ENCODE measurements at places on chromosomes 4 and X. TPM values are rescaled to one million over a fixed set of nuclear protein-coding genes. Genes with fewer than 3 reads are reported as not detected.

DNA sequence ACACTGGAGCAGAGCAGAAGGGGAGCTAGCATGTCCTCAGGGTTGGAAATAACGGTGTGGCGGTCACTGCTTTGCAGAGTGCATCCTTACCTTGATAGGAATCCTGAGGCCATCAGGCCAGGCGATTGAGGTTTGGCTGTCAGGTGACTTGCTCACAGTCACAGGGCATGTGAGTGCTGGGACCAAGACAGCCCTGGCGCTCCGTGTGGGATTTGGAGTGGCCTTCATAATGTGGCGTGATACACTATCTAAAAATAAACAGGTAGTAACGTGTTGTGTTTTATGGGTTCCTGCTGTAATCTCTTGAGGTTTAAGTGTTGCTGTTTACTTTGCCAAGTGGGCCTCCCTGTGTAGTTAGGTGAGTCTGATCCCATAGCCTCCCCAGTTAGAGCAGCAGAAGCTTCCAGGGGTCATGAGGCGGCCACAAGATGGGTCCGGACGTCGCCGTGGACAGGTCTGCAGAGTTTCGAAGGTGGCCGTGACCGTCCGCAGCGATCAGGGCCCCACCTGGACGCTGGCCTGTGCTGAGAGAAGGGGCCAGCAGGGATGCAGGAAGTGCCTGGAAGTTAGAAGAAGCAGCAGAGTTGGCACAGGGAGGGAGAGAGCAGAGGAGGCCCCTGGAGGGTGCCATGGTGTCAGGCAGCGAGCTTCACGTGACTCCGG, 27.7 kb downstream of the RGS12 start:
- H3K4me1 ChIP-seq, result no peaks in the 10 kb centered on the region
- no peaks in the 10 kb centered on the region for H3K27me3 ChIP-seq
- H3K36me3 ChIP-seq, result no peaks in the 10 kb centered on the region

- no peaks in the 10 kb centered on the region for H3K36me3 ChIP-seq
- H3K4me3 ChIP-seq, result no peak overlapping the region
- DNase-seq, result no peak
- no peaks in the 10 kb centered on the region for H3K27me3 ChIP-seq
- no peak overlapping the region for H3K27ac ChIP-seq
- H3K4me1 ChIP-seq, result no peaks in the 10 kb centered on the region
Observed at GRCh38 chrX:34877436-34877835, 65.2 kb upstream of the FAM47B start.

GRCh38 chr4:162075726-162076125, 88.1 kb downstream of the FSTL5 start:
- H3K27ac ChIP-seq, result no peak overlapping the region
- H3K4me1 ChIP-seq, result no peaks in the 10 kb centered on the region
- H3K36me3 ChIP-seq, result no peaks in the 10 kb centered on the region

DNA sequence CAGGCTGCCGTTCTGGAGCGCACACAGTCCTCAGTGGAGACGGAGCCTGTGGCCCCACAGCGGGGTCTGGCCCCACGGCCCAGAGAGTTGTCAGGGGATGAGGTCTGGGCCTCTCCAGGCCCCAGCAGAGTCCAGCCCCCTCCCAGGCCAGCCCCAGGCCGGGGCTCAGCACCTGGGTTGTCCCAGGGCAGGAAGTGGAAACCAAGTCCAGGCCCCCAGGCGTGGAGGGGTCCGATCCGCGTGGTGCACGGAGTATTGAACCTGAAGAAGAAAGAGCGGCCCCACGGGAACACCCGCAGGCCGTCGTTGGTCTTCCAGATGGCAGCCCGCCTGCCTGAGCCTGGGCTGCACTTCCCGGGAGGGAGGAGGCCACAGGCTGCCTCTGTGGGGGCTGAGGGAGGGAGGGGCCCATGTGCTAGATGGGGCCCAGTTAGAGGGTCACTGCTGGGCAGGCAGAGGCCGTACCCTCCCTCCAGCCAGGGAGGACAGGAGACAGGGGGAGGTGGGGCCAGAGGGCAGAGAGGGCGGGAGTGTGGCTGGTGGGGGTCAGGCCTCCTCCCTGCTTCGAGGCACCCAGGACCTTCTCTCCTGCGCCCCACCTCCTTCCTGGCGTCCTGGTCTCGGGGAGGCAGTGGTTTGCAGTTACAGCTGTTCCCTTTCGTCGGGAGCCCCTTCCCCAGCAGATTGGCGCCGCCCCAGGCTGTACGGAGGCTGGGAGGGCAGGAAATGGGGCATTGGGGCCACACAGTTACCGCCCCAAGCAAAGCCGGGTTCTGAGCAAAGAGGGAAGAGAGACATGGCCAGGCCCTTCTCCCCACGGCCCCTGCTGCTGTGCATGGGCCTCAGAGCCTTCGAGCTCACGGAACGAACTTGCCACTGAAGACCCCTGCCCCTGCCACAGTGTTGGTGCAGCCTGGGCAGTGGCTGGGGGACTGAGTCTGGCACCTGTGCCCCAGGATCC, 8.1 kb downstream of the HGFAC start:
- no peak overlapping the region for H3K27ac ChIP-seq
- no peaks in the 10 kb centered on the region for H3K36me3 ChIP-seq
- no peak overlapping the region for H3K4me3 ChIP-seq
- no peak for DNase-seq

DNA sequence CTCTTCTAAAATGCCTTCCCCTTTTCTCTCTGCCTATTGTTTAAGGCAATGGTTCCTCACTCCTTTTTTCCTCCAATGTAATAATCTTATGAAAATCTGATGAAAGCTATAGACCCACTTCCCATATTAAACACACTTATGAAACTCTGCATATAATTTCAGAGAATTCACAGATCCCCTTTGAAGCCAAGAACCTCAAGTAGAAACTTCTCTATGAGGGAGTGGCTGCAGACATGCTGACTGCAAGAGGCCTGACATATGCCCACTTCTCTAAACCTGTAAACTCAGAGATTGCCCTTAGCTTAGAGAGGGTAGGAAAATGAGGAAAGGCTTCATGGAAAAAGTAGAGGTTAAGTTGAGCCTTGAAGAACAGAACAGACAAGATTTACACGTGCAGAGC, 37.6 kb downstream of the TAB3 start:
- DNase-seq, result no peak
- no peak overlapping the region for H3K4me3 ChIP-seq
- H3K4me1 ChIP-seq, result no peaks in the 10 kb centered on the region
- H3K27me3 ChIP-seq, result no peaks in the 10 kb centered on the region
- H3K27ac ChIP-seq, result no peak overlapping the region

DNA sequence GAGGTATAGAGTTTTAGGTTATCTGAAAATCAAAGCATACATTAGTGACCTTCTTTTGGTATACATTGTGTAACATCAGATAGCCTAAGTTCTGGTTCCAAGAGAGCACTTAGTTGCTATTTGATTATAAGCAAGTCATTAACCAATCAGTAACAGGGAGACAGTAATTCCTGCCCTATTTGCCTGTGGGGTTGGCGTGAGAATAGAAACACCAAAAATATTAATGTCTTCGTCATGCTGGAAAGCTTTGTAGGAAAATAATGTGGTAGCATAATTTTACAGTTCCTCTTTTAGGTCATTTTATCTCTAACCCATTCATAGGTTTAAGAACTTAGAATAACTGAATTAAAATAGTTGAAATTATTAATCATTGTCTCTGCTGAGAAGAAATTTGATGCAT, 37.8 kb downstream of the NPNT start:
- H3K36me3 ChIP-seq, result no peaks in the 10 kb centered on the region
- H3K27me3 ChIP-seq, result no peaks in the 10 kb centered on the region
- H3K4me3 ChIP-seq, result no peak overlapping the region
- H3K4me1 ChIP-seq, result no peaks in the 10 kb centered on the region
- no peak for DNase-seq
- H3K27ac ChIP-seq, result no peak overlapping the region

GRCh38 chr4:55356991-55357461, 11.0 kb downstream of the SRD5A3 start:
- H3K4me1 ChIP-seq, result no peaks in the 10 kb centered on the region
- H3K27ac ChIP-seq, result no peak overlapping the region
- no peaks in the 10 kb centered on the region for H3K27me3 ChIP-seq
- no peak overlapping the region for H3K4me3 ChIP-seq
- no peaks in the 10 kb centered on the region for H3K36me3 ChIP-seq

DNA sequence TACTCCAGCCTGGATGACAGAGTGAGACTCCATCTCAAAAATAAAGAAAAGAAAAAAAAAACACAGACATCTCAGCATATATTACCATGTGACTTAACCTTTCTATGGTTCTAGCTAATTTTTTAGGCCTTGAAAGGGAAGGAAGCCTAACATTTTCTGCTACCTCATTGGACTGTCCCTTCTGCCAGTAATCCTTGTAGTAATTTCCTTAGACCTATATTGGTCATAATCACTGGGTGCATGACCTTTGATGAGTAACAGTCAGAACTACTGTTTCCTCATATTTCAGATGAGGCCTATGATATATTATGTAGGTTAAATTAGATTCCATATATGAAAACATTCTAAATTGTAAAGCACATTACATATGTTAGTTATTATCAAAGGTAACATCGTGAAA, 9.6 kb downstream of the XIAP start:
- H3K36me3 ChIP-seq, result no peaks in the 10 kb centered on the region
- no peak overlapping the region for H3K4me3 ChIP-seq
- DNase-seq, result no peak
- H3K4me1 ChIP-seq, result no peaks in the 10 kb centered on the region
- no peaks in the 10 kb centered on the region for H3K27me3 ChIP-seq
- no peak overlapping the region for H3K27ac ChIP-seq

GRCh38 chrX:98203800-98204199, 1320.1 kb downstream of the RPA4 start:
- H3K4me1 ChIP-seq, result no peaks in the 10 kb centered on the region
- DNase-seq, result no peak
- H3K27me3 ChIP-seq, result no peaks in the 10 kb centered on the region
- no peak overlapping the region for H3K27ac ChIP-seq

DNA sequence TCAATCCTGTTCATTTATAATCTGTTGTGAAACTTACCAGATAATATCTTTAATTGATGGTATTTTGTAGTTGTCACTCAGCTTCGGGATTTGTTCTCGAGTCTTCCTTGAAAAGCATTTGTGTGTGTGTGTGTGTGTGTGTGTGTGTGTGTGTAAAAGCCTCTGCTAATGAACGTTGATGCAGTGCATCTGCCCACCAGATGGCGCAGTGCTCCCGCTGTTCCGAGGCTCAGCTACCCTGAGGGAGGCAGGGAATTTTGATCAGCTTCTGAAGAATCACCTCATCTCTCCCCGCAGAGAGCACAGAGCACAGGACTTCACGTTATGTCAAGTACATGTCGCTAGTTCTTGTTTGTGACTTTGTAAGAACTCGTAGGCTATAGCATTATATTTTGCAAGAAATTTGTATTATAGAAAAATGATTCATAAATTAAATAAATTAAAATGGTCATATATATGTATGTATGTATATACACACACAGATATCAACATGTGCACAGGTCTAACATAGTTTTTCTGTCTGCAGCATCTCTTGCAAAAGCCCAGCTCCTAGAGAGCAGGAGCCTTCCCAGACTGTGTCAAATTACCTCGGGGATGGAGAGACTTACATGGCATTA, 316.7 kb upstream of the IGFBP7 start:
- DNase-seq, result peak; percentile 65
- no peaks in the 10 kb centered on the region for H3K4me1 ChIP-seq
- H3K27ac ChIP-seq, result no peak overlapping the region
- no peaks in the 10 kb centered on the region for H3K27me3 ChIP-seq

GRCh38 chr4:148375584-148375983, 66.6 kb downstream of the NR3C2 start:
- H3K27me3 ChIP-seq, result no peaks in the 10 kb centered on the region
- no peak overlapping the region for H3K4me3 ChIP-seq
- no peaks in the 10 kb centered on the region for H3K4me1 ChIP-seq
- no peak for DNase-seq
- no peaks in the 10 kb centered on the region for H3K36me3 ChIP-seq

GRCh38 chr4:120801137-120801758, 121.3 kb downstream of the PRDM5 start:
- no peak overlapping the region for H3K4me3 ChIP-seq
- H3K36me3 ChIP-seq, result no peaks in the 10 kb centered on the region
- H3K27me3 ChIP-seq, result no peaks in the 10 kb centered on the region
- no peak for DNase-seq
- H3K27ac ChIP-seq, result no peak overlapping the region

- peak overlapping the region; percentile 48 for H3K27ac ChIP-seq
- no peak overlapping the region for H3K4me3 ChIP-seq
- DNase-seq, result no peak
- H3K27me3 ChIP-seq, result no peaks in the 10 kb centered on the region
- no peaks in the 10 kb centered on the region for H3K36me3 ChIP-seq
Observed at GRCh38 chrX:13090027-13090338, 45.6 kb upstream of the FAM9C start.

DNA sequence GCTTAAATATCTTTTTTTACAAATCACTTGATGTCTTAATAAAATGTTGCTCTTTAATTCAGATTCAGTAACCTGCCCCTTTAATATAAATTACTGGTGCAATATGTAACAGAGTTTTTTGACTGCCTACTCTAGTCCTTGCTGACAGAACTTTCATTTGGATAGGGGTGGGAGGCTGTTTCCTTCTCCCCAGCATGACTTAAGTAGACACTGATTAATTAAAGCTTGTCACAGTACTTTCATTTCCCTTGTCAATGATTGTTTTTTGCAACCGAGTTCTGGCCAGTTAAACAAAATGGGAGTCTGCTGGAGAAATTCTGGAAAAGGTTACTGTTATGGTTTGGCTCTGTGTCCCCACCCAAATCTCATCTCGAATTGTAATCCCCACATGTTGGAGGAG, 37.3 kb upstream of the BBS12 start:
- H3K4me1 ChIP-seq, result no peaks in the 10 kb centered on the region
- H3K27ac ChIP-seq, result no peak overlapping the region
- H3K4me3 ChIP-seq, result no peak overlapping the region
- H3K27me3 ChIP-seq, result no peaks in the 10 kb centered on the region
- DNase-seq, result no peak

DNA sequence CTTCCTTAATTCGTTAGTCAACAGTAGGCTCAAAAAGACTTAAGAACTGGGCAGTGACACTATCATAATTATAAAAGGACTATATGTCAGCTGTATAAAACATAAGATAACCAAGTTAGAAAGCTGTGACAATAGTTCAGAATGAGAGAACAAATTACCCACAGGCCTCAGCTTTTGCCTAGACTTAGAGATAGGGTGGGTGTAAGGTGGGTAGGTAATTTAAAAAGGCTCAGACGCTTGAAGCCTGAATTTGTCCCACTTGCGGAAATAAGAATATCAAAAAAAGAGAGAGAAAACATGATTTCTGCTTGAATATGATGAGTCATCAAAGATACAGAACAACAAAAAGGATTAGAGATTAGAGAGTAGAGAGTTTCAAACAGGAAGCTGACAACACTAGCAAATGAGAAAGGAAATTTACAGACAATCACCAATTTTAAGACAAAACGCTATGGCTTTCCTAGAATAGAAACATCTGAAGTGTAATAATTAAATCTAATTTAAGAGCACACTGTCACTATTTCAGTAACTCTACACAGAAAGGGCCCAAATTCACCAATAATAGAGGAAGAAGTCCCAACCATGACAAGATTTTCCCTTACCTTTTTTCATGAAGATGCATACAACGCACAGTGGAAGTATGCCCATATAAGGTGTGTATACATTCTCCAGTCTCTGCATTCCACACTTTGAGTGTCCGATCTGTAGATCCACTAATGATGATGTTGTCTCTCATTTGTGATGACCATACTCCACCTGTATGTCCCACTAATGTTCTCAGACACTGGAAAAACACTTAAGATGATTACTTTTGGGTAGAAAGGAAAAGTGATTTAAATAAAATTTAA, 208.1 kb downstream of the FBXW7 start:
- no peak for DNase-seq
- H3K4me1 ChIP-seq, result no peaks in the 10 kb centered on the region
- no peak overlapping the region for H3K4me3 ChIP-seq
- H3K27me3 ChIP-seq, result no peaks in the 10 kb centered on the region

Gene KLF8
- total RNA-seq, result 2.3 TPM

Gene GYG2
- 22.0 TPM for total RNA-seq

Gene XG
- total RNA-seq, result 0.50 TPM
